Activated CD8-positive, alpha-beta T cell treated with anti-CD3 and anti-CD28 coated beads, Interleukin-2, amount 10 ng/mL, durations not matched to agents 7 days and 5 days (primary cell): ENCODE measurements at places on chromosomes 16 and 17.

- no peak for DNase-seq
These were observed 14.8 kb downstream of the KIF18B start for GRCh38 chr17:44932787-44933097.

DNA sequence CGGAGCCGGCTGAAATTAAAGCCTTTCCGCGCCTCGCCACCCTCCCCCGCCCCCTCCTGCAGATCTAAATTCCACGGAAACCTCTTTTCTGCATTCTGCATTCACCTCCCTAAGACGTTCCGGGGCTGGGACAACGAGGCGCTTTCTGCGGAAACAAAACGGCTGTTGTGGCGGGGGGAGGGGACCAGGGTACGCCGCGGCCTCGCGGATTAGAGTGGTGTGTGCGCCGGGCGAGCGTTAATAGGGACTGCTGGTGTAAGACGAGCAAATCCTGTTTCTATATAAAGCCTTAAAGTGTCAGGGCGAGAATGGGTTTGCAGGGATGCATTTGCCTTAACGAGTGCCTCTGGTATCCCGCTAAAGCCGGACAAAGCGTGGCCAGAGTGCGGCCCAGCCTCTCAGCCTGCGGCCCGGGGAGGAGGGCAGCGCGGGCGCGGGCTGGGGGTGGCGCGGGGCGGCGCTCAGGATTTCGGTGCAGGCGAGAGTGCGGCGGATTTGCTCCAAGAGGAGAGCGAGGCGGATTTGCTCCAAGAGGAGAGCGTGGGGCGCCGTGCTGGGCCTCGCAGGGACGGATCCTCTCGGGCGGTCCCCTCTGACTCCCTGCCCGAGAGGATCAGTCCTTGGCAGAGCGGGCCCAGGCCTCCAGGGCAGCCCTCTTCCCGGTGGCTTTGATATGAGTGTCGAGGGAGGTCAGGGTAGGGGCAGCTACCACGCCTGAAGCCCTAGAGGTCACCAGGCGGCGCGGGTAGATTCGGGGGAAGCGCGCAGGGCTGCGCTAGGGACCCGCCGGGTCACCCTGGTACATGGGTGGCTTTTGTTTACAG lies 5.1 kb downstream of the BAHCC1 start:
- DNase-seq = no peak

GRCh38 chr16:23254338-23254737 lies 47.8 kb upstream of the SCNN1B start:
- DNase-seq = no peak

DNA sequence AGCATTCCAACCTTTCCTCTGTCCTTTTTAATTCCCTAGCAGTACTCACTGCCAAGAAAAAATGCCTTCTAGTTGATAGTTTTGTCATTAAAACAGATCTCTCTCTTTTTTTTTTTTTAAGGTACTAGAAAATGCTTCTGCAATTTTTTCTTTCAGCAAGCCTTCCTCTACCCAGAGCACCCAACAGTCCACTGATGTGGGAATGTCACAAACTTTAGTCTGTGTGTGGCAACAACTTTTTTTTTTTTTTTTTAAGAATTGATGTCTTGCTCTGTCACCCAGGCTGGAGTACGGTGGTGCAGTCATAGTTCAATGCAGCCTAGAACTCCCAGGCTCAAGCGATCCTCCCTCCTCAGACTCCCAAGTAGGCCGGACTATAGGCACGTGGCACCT lies 34.7 kb downstream of the CDRT15 start:
- no peak for DNase-seq

DNA sequence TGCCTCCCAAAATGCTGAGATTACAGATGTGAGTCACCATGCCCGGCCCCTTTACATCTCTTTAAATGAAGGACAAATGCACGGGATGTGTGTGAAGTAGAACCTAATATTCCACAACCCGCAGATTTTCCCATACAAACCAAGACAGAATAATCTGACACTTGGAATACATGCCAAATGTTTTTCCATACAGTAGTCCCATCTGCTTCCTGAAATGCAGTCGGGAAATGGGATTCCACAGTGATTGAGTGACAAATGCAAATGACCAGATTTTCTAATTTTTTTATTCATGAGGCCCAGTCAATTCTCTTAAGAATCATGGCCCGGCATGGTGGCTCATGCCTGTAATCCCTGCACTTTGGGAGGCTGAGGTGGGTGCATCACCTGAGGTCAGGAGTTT lies 6.8 kb upstream of the ZNF200 start:
- no peak for DNase-seq

DNA sequence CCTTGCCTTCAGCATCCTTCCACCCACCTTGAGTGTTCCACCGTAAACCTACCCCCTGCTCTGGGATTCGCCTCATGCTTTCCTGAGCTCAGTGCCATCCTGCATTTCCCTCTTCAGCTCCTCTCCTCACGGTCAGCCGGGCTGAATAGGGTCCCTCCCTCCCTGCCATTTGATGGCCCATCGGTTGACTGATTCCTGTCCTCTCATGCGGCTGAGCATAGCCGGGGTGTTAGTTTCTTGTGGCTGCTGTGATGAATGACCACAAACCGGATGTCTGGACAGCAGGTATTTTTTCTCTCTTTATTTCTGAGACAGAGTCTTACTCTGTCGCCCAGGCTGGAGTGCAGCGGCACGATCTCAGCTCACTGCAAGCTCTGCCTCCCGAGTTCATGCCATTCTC lies 44.1 kb upstream of the MGAT5B start:
- no peak for DNase-seq

DNA sequence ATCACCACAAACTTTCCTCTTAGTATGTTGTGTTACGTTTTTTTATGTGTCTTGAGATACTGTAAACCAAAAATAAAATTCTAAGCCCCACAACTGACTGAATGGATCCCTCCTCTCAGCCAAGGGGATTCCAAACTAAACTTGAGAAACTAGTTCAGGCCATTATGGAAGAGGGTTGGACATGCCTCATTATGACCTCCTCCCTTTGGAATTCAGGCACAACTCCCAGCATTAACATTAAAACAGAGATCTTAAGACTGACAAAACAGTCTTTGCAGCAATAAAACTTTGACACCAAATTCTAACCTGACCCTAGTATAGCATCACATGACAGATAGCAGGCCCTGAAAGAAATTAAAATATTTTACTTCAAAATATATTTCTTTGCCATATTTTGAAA lies 51.1 kb upstream of the SLC47A1 start:
- no peak for DNase-seq

- no peak for DNase-seq
These were observed 130.9 kb downstream of the ANKRD11 start for GRCh38 chr16:89359264-89360147.

- DNase-seq = no peak
These were observed 158.3 kb downstream of the NTN1 start for GRCh38 chr17:9179602-9180001.

DNA sequence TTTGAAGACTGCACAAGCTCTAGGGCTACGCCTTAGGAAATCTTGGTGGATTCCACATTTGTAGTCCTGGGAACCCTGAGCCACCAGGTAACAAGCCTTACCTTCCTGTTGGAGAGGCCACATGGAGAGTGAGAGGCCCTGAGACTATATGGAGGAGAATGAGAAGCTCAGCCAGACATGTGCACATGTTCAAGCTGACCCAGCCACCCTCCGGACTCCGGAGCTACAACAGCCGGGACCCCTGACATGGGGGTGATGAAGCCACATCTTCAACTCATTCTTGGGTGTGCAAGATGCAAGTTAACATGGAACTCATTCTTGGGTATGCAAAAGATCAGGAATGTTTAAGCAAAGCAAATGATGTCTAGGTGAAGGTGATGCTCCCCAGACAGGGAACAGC lies 62.7 kb downstream of the GNA13 start:
- DNase-seq = no peak

GRCh38 chr16:83689385-83689831 lies 118.4 kb upstream of the HSBP1 start:
- DNase-seq = no peak

DNA sequence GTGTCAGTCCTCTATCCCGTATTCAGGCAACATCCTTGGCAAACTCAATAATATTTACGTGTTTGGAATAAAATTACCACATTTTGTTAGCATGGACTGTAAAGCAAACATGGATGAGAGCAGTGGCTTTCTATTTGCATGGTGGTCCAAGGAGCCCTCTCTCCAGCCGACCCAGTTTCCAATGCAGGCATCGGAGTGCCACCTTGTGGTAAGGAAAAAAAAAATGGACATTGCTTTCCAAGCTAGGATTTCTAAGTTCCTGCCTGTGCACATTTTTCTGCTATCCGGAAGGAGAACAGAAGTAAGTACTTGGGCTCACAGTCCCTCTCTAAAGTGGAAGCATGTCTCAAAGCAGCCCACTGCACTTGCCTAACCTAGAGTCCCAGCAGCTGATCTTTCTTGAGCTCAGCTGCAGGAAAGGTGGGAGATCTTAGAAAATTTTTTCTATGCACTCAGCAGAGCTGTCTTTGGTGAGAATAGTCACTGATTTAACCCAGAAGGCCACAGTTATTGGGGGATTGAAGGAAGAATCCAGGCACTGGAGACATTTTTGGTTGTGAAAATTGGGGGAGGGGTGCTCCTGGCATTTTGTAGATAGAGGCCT lies 46.0 kb upstream of the ERCC4 start:
- no peak for DNase-seq

- DNase-seq = peak; percentile 27
These were observed 82.3 kb downstream of the CCDC182 start for GRCh38 chr17:57662644-57663308.

DNA sequence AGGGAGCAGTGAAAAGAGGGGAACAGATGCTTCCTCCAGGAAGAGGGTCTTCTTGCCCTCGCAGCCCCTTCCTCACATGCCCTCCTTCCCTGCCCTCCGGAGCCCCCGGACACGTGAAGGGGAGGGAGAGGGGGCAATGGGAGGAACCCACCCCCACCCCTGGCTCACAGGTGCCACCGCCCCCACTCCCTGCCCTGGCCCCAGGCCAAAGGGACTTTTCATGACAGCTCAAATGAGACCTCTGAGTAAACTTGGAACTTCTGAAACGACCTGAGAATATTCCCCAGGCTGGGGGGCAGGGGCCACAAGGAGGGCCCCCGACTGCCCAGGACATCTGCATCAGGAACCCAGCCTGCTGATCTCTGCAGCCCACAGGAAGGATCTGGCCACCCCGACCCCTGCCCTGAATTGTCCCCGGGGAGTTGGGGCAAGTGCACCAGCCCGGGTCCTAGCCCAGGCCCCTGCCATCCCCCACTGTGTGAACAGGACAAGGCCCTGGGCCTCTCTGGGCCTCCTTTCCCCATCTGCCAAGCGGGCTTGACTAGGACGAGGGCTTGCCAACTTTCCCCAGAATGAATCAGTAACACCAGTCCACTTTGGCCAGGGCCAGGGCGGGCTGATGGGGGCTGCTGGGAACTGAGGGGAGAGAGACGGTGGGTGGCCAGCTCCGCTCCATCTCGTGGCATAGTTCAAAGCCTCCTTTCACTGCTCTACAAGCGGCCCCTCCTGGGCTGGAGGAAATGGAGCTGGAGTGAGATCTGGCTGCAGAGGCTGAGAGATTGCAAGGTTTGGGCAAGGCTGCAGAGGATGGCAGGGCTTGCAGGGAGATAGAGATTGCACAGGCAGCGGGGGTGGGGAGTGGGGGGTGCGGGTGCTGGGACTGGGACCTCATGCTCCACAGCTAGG lies 3.8 kb downstream of the IL21R start:
- peak; percentile 58 for DNase-seq

- peak; percentile 97 for DNase-seq
These were observed 60.1 kb downstream of the TEX14 start for GRCh38 chr17:58631523-58632323.

GRCh38 chr16:55542459-55543082 lies 23.9 kb upstream of the CAPNS2 start:
- no peak for DNase-seq

DNA sequence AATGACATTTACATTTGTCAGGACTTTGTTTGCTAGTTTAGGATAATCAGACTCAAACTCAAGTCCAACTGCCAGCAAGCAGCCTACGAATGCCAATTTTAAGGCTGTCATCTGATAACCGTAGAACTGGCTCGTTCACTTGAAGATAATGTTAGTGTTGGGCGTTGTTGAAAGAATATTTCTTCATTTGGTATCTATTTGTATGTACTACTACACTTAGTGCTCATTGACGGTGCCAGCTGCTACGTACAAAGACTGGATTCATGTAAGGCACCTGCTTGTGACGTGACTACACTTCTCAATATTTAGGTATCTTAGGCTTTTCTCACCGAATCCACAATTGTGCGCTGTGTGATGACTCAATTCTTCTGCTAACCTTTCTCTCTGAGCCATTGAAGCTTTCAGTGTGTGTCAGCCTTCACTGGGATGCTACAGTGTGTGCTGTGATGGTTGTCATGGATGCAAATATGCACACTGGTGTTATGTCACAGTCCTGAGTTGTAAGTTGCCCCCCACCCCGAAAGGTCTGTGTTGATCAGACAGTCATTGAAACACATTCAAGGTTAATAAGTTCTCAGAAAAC lies 5.7 kb downstream of the ATP2C2 start:
- no peak for DNase-seq

DNA sequence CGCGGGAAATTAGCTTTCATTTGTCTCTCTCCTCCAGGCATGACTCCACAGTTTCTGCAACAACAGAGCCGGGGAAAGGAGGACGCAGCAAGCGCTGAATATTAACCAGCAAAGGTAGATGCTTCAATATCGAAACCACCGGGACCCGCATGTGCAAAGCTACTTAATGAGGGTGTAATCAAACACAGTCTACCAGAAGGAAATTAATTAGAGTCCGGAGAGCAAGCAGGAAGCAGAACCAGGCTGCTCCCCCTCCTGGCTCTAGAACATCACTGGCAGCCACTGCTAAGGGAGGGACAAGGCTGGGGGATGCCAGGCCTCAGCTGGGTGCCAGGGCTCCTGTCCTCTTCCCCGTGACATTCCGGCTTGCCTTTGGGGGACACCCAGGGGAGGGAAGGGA lies 21.7 kb downstream of the LRRC75A start:
- no peak for DNase-seq

DNA sequence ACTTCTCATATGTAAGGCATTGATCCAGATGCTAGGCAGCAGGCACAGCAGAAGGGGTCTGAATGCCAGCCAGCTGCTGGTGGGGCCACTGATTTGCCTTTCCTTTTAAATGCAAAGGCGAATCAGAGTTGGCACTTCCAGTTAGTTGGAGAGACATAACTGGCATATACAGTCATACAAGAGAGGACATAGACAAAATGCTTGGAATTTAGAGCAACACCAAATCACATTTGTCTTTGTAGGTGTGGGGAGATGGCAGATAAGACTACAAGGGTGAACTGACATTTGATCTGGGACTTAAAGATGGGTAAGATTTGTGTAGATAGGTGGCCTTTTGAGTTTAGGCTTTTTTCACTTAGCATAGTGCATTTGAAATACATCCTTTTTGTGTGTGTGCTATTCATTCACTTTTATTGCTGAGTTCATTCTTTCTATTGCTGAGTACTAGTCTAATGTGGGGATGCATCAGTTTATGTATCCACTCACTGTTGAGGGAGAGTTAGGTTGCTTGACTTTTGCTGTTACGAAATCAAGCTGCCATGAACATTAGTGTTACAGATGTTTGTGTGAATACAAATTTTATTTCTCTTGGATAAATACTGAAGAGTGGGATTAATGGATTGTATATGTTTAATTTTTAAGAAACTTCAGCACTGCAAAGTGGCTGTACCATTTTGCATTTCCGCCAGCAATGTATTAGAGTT lies 74.1 kb downstream of the SPECC1 start:
- DNase-seq = no peak

- DNase-seq = no peak
These were observed 643 bp upstream of the KCNG4 start for GRCh38 chr16:84240455-84240854.

- DNase-seq = no peak
These were observed 658 bp upstream of the DUSP3 start for GRCh38 chr17:43779145-43780125.

GRCh38 chr17:79046197-79046915 lies 22.4 kb downstream of the C1QTNF1 start:
- DNase-seq = no peak

GRCh38 chr16:89491974-89492687 lies 1.8 kb upstream of the ANKRD11 start:
- DNase-seq = no peak
